Stimulated activated naive B cell treated with anti-CD40 and anti-IgM and Interleukin-4, amounts not matched to agents 10 μg/mL and 1 μg/mL and 100 μg/mL, for 72 hours (primary cell): ENCODE measurements at places on chromosomes 11 and 22.

DNA sequence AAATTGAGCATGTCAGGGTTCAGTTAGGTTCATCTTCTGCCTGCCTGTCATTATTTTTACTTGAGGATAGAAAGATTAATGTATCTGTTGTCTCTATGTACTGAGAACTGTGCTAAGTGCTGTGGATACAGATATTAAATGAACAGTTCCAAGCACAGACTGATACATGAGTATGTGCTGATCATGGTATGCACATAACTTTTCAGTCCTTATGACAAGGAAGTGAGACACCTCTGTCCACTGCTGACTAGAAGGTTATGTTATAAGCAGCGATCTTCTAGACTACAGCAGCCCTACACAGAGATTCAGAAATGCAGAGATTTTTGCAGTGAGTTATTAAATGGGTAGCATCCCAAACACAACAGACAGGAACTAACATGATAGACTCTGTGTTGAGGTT lies 335.6 kb upstream of the MTNR1B start:
- H3K27ac ChIP-seq, result no peak overlapping the region
- H3K4me1 ChIP-seq, result no peaks in the 10 kb centered on the region
- no peak overlapping the region for H3K4me3 ChIP-seq
- H3K27me3 ChIP-seq, result no peaks in the 10 kb centered on the region
- H3K36me3 ChIP-seq, result no peaks in the 10 kb centered on the region
- no peak for DNase-seq

DNA sequence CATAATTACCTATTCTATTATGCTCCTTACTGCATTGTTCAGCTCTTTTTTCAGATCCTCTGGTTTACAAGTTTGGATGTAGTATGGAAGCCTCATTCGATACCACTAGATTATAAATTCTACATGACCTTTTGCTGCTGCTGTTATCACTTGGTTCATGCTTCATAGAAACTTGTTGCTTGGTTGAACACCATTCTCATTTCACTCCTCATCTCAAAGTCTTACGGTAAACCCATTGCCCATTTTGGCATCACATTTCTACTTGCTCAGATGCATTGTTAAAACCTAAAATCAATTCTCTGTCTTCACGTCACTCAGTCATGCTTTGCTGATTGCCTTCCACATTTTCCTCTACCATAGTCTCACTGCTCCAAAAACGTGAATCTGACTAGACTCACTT lies 155.5 kb upstream of the DDI1 start:
- H3K4me1 ChIP-seq, result peaks cover 12% of the 10 kb centered on the region
- DNase-seq, result no peak
- no peak overlapping the region for H3K27ac ChIP-seq
- H3K27me3 ChIP-seq, result no peaks in the 10 kb centered on the region

DNA sequence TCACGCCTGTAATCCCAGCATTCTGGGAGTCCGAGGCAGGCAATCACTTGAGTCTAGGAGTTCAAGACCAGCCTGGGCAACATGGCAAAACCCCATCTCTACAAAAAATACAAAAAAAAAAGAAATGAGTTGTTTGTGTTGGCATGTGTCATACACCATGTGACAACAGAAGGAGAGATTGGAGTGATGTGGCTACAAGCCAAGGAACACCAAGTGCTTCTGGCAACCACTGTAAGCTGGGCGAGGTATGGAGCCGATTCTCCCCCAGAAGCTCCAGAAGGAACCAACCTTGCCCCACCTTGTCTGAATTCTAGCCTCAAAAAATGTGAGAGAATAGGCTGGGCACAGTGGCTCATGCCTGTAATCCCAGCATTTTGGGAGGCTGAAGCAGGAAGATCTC lies 39.1 kb upstream of the SLC35C1 start:
- no peak overlapping the region for H3K27ac ChIP-seq
- H3K36me3 ChIP-seq, result no peaks in the 10 kb centered on the region
- no peak for DNase-seq
- peaks cover under 1% of the 10 kb centered on the region for H3K4me1 ChIP-seq
- H3K27me3 ChIP-seq, result peaks cover 21% of the 10 kb centered on the region

DNA sequence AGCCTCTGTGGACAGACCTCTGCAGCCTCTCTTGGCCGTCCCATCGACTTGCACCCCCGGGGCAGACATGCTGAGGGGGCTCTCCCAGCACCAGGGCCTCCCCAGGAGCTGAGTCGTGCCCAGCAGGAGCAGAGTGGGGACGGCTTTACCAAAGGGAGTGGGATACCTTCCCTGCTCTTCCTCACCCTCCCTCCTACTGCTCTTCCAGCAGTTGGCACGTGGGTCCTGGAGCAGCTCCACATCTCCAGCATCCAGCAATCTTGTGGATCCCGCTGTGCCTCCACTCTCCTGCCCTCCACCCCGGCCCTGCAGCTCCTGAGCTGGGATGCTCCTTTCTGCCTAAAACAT lies 854.0 kb downstream of the BRD1 start:
- no peaks in the 10 kb centered on the region for H3K36me3 ChIP-seq
- H3K27ac ChIP-seq, result no peak overlapping the region

DNA sequence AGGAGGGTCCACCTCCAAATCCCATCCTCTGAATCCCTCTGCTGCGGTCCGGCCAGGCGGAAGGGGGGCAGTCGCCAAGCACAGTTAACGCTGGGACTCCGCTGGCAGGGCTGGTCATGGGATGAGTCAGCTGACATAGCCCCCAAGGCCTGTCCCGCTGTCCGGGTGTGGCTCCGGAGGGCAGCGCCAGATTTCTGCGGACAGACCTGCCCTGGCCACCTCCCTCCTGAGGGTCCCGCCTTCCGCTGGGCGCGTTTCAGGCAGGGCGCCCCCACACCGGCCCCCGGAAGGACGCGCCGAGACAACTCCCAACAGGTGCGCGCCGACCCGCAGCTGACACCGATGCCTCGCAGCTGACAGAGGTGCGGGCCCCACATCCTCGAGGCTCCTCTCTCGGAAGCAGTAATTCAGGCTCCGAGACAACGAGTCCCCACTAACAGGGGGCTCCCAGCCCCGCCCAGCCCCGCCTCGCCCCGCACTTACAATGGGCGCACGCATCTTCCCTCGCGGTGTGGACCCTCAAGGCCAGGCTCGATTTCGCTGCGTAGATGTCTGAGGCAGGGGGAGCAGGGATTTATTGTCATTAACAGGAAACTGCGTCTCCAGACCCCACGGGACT lies 607 bp downstream of the PLAAT3 start:
- H3K27me3 ChIP-seq, result no peaks in the 10 kb centered on the region
- peak overlapping the region; percentile 85 for H3K4me3 ChIP-seq
- H3K4me1 ChIP-seq, result peaks cover 33% of the 10 kb centered on the region
- peak overlapping the region; percentile 25 for H3K27ac ChIP-seq
- DNase-seq, result no peak

DNA sequence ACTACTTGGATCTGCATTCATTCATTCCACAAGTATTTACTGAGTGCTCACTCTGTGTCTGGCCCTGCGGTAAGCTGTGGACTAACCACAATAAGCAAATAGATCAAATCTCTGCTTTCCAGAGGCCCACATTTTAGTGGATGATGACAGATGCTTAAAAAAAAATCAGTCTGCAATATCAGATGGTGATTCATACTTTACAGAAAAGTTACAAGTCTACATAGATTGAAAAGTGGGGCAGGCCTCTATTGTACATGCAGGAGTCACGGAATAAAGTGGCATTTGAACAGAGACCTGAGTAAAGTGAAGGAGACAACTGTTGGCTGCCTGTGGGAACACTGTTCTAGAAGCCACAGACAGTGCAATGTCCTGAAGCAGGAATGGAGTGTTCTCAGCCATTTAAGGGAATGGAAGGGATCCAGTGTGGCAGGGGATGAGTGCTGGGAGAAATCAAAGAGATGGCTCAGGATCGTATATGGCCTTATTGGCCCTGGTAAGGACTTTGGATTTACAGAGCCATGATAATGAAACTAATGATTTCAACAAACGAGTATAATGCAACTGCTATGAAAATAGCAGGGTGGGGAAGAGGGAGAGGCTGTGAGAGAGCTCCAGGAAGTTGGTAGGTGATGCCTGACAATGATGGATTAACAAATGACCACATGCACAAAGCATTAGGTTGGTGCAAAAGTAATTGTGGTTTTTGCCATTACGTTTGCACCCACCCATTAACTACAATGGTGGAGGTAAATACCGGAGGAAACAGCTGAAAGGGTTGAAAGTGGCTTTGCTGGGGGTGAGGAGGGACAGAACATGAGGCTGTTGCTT lies 31.1 kb downstream of the TMEM45B start:
- H3K36me3 ChIP-seq, result no peaks in the 10 kb centered on the region
- H3K27me3 ChIP-seq, result peaks cover 4% of the 10 kb centered on the region
- no peak overlapping the region for H3K4me3 ChIP-seq
- DNase-seq, result no peak

- H3K4me1 ChIP-seq, result peaks cover 35% of the 10 kb centered on the region
- peaks cover 31% of the 10 kb centered on the region for H3K36me3 ChIP-seq
- H3K4me3 ChIP-seq, result peak overlapping the region; percentile 94
- no peaks in the 10 kb centered on the region for H3K27me3 ChIP-seq
- H3K27ac ChIP-seq, result peak overlapping the region; percentile 97
Observed at GRCh38 chr11:44066732-44067141, 667 bp downstream of the ACCS start.

DNA sequence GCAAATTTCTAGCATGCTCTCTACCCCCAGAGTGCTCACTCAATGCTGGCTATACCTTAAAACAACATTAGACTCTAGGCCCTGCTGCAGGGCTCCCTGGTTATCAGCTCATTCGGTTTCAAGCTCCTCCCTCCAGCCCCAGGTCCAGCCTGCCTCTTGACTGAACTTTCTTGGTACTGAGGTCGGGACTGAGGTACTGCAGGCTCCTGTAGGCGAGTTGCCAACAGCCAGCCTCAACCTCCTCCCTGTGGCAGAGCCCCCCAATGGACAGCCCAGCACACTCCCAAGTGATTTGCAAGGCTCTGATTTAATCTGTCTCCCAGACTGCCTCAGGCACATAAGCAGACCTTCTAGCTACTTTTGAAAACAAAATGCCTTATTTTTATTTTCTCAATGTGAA lies 73.6 kb upstream of the EIF3M start:
- no peak for DNase-seq
- no peaks in the 10 kb centered on the region for H3K4me1 ChIP-seq
- H3K36me3 ChIP-seq, result no peaks in the 10 kb centered on the region

DNA sequence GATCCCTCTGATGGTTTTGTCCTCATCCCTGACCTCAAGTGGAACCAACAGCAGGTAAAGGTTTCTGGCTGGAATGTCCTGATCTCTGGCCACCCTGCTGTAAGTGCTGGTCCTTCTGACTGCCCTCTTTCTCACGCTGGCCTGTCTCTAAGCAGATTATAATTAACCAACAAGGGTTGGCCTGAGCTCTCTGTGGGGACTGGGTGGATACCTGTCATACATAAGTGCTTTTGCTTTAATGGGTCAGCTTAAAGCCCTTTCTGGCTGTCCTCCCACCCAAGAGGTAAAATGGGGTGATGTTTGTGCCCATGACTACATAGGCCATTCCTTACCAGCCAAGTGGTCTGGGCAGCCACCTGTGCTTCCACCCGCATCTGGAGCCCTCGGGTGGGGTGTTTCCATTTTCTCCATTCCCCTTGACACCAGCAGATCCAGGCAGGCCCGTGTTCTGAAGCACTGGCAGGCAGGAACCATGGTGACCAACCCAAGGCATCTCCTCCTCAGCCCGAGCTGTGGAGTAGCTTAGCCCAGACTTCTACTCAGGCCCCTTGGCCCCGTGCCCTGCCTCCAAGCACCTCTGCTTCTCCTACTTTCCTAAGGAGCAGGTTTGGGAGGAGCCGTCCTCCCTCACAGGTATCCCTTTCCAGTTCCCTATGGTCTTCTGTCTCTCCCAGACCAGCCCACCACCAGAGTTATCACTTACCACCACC lies 17.0 kb upstream of the ST3GAL4 start:
- no peaks in the 10 kb centered on the region for H3K27me3 ChIP-seq
- peaks cover 81% of the 10 kb centered on the region for H3K36me3 ChIP-seq
- no peak overlapping the region for H3K4me3 ChIP-seq
- no peak for DNase-seq
- H3K4me1 ChIP-seq, result peaks cover 9% of the 10 kb centered on the region

GRCh38 chr11:35257281-35257680 lies 118.3 kb downstream of the CD44 start:
- no peak overlapping the region for H3K27ac ChIP-seq
- peaks cover 8% of the 10 kb centered on the region for H3K4me1 ChIP-seq
- H3K36me3 ChIP-seq, result no peaks in the 10 kb centered on the region
- no peaks in the 10 kb centered on the region for H3K27me3 ChIP-seq
- H3K4me3 ChIP-seq, result no peak overlapping the region

DNA sequence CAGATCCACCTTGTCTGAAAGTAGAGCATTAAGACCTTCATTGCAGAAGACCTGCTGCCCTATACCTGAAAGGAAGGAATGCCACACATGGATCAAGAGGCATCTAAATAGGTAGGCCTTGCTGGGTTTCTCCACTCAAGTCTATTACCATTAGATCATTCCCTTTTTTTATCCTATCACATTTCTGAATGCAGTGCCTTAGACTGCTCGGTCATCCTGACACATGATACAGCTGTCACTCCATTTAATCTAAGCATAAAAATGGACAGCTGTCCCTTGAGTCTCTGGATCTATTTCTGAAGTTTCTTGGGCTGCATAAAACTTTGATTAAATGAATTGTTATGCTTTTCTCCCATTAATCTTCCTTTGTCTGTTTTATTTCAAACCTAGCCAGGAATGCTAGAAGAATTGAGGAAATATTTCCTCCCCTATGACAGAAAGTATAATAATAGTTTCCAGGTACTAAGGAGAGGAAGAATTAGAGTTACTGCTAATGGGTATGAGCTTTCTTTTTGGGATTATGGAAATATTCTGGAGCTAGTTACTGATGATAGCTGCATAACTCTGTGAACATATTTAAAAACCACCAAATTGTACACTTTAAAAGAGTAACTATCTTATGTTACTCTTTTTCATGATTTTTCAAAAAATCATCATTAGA lies 88.0 kb downstream of the DLG2 start:
- H3K27ac ChIP-seq, result no peak overlapping the region
- H3K27me3 ChIP-seq, result no peaks in the 10 kb centered on the region
- peaks cover 5% of the 10 kb centered on the region for H3K36me3 ChIP-seq

DNA sequence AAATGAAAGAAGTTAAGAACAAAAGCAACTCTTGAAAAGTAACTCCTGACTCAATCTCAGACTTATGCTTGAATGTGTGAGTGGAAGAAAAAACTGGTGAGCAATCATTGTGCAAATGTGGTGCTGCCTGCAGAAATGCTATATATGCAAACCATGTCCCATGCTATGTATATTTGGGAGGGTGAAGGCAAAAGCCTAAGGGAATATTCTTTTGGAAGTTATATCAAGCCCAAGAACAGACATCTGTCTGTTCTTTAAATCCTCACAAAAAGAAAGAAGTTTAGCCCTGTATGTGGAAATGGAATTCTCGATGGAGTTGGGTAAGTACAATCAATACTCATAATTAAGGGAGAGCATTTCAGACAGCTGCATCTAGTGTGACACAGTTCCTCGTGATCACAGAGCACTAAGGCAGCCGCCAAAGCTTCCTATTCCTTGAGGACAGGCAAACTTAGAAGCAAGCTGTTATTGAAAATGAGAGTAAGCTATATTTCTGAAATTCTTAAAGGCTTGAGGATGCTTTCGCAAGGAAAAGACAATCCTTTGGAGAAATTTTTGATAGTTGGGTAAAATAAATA lies 406.5 kb upstream of the CHORDC1 start:
- H3K4me3 ChIP-seq, result no peak overlapping the region
- no peaks in the 10 kb centered on the region for H3K4me1 ChIP-seq
- no peak for DNase-seq
- no peaks in the 10 kb centered on the region for H3K36me3 ChIP-seq
- no peaks in the 10 kb centered on the region for H3K27me3 ChIP-seq

- H3K4me3 ChIP-seq, result no peak overlapping the region
- H3K36me3 ChIP-seq, result no peaks in the 10 kb centered on the region
- H3K27me3 ChIP-seq, result peaks cover 5% of the 10 kb centered on the region
- DNase-seq, result no peak
- no peak overlapping the region for H3K27ac ChIP-seq
Observed at GRCh38 chr22:48554893-48555572, 1272.6 kb downstream of the BRD1 start.

GRCh38 chr22:47757741-47758140 lies 995.3 kb downstream of the TBC1D22A start:
- no peak for DNase-seq
- H3K27me3 ChIP-seq, result peaks cover 18% of the 10 kb centered on the region
- H3K27ac ChIP-seq, result no peak overlapping the region
- H3K4me1 ChIP-seq, result no peaks in the 10 kb centered on the region
